Large intestine (tissue), 12 donors: ENCODE measurements at places on chromosomes 1 and 21. TPM values are rescaled to one million over a fixed set of nuclear protein-coding genes. Genes with fewer than 3 reads are reported as not detected.

DNA sequence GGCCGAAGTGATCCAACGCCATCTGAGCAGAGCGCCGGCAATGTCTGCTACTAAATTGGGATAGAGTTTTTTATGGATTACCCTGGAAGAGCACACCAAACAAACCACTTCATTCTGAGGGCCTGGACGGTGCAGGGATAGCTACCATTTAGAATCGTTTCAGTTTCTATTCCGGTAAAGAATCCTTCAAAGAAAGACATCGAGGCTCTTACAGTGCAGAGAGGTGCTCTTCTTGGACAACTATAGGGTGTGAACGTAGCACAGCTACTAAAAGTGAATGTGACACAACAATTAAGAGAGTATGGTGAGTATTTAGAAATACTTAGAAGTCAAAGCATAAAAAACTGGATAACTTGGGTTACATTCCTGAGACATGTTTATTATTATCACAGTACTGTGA is 16.1 kb downstream of the HIVEP3 start:
- DNase-seq: no peak

- DNase-seq: no peak
Measured at GRCh38 chr1:235971020-235971419, 93.9 kb downstream of the NID1 start.

DNA sequence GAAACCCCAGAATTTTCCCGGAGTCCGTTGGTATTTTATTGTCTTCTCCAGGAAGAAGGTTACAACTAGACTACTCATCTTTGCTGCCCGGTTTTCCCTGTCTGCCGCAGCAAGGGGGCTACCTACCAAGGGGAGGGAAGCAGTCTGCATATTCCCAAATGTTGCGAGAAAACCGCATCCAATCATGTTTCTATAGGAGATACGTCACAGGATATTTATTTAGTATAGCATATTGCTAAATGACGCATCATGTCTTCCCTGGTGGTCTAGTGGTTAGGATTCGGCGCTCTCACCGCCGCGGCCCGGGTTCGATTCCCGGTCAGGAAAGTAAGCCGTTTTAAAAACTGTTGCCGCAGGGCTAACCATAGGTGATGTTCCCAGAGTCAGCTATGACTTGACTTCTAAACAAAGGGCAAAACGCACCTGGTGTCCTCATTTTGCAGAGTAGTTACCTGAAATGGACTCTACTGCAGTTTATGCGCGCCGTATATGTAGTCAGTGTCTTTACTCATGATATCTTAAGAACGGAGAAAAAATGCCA is 15.2 kb upstream of the ZNF692 start:
- peak; percentile 84 for DNase-seq

- DNase-seq: no peak
Measured at GRCh38 chr1:57198912-57199311, 224.9 kb downstream of the DAB1 start.

- no peak for DNase-seq
Measured at GRCh38 chr1:230108580-230108979, 41.5 kb downstream of the GALNT2 start.

- DNase-seq: no peak
Measured at GRCh38 chr1:70355920-70356319, 1.4 kb upstream of the ANKRD13C start.

- no peak for DNase-seq
Measured at GRCh38 chr1:64516301-64516700, 46.4 kb downstream of the CACHD1 start.

GRCh38 chr1:72827278-72827677 is 544.9 kb upstream of the NEGR1 start:
- no peak for DNase-seq

DNA sequence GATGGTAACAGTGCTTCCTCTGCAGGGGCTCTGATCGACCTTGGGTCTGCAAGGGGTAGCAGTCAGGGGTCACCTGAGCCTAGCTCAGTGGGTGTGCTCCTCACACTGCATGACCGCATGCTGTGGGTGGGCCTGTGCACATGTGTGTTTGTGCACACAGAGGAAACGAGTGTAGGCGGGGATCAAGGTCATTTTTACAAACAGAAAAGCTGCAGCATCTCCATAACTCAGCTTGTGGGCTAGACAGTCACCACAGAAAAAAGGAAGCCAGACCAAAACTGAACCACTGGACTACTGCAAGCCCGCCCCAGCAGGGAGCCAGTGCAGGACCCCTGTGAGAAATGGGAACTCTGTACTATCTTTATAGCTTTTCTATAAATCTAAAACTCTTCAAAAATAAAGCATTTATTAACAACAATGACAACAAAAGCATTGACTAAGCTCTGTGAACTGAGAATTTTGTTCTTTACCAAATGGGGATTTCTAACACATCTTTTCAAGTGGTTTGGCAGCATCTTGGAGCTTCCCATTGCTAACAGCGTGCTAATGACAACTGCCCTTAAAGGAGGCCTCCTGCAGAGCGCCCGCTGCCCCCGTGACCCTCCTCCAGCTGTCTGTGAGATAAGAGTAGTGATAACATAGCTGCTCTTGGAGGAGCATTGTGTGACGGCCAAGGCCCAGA is 19.9 kb upstream of the NEK2 start:
- no peak for DNase-seq

DNA sequence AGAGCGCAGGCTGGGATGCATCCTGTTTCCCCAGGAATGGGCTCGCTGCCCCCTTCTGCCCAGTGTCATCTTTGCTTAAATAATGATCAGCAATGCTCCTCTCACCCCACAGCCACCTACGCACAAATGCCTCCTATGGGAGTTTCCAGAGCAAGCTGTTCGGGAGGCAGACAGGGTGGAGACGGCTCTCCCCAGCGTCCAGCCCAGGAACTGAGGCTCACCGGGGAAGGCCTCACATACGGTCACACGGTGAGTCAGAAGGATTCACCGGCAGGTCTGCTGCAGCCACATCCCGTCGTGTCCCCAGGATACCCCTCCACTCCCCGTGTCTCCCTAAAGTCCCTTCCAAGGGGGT is 40.3 kb upstream of the RUNX3 start:
- DNase-seq: peak; percentile 18

GRCh38 chr1:204454476-204454875 is 40.1 kb downstream of the PIK3C2B start:
- DNase-seq: no peak

DNA sequence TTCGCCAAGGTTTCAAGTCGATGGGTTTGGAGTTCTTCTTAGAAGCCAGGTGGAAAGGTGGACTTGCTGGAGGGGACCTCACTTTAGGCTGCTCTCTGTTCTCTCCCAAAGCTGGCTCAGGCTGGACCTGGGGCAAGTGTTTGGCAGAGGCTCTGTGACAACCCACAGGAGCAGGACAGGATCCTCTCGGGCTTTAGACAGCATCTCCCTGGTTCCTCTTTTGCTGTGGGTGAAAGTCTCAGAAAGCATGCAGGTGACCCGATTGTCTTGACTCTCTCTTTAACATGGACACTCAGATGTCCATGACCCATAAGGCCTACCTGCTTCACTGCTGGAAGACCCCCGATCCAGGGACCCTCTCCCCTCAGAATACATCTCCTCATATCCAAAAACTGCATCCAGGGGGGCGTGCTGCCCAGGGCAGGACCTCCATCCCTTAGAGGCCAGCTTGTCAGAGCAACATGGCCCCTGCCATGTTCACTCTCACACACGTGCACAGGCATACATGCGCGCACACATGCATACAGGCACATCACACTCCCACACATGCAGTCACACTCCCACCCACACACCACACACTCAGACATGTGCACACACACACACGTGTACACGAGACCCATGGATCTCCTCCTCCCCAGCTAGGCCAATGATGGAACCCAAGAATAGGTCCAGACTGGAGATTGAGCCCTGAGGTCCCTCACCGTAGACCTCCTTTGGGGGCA is 21.3 kb downstream of the MRPL37 start:
- no peak for DNase-seq

- no peak for DNase-seq
Measured at GRCh38 chr1:29502225-29502910, 266.0 kb downstream of the PTPRU start.

- no peak for DNase-seq
Measured at GRCh38 chr1:186500804-186501203, 39.9 kb upstream of the PDC start.

DNA sequence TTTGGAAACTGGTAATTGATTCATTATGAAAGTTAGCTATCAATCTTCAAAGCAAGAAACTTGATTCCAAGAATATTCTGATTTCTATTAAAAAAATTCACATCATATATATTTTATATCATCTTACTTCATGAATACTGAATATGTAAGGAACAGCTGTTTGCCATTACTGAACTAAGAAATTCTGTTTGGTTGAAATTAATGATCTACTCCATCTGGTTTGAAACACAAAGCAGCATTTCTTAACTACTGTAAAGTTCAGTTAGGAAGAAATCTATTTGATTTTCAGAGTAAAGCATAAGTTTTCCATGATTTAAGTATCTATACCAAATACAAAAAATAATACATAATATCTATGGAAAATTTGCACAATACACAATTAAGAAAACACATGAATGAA is 66.0 kb upstream of the SCYL3 start:
- DNase-seq: no peak

DNA sequence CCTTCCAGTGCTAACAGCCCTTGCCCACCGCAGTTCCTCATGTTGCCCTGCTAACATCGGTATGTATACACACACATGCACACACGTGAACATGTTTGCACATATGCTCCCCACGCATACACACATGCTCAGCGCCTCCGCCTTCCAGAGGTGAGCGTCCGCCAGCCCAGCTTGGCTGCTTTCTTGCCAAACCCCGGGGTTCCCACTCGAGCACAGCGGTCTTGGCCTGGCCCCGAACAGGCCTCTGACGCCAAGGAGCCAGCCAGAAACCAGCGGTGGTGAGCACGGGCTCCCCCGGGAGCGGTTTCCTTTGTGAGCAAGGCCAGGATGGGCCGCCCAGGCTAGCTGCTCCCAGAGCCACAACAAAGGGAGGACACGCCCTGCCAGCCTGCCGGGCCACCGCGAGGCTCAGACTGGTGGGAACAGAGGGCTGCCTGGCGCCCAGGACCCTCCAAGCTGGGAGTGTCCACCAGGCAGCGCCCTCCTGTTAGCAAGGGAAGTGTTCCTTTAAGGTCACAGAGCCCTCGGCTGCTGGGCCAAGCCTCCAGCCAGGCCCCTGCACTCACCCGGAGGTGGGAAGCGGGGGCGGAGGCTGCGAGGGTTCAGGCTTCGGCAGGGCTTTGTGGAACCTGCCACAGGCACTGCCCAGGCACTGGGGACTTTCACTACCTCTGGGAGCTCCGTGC is 65.4 kb downstream of the ALPL start:
- DNase-seq: peak; percentile 13

DNA sequence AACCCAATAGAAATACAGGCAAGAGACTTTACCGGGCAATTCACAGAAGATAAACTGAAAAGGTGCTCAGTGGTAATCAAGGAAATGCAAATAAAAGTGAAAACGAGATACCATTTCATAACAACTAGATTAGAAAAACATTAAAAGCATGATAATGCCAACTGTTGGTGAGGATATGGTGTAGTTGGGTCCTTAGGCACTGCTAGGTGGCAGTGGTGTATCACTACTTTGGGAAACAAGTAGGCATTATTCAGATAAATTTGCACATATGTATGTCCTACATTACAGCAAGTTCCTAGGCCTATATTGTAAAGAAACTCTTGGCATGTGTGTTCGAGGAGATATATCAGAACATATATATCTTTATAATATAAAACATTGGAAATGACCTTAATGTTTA is 31.0 kb downstream of the AZIN2 start:
- DNase-seq: no peak

GRCh38 chr1:31715087-31715872 is 11.5 kb upstream of the COL16A1 start:
- DNase-seq: peak; percentile 97

DNA sequence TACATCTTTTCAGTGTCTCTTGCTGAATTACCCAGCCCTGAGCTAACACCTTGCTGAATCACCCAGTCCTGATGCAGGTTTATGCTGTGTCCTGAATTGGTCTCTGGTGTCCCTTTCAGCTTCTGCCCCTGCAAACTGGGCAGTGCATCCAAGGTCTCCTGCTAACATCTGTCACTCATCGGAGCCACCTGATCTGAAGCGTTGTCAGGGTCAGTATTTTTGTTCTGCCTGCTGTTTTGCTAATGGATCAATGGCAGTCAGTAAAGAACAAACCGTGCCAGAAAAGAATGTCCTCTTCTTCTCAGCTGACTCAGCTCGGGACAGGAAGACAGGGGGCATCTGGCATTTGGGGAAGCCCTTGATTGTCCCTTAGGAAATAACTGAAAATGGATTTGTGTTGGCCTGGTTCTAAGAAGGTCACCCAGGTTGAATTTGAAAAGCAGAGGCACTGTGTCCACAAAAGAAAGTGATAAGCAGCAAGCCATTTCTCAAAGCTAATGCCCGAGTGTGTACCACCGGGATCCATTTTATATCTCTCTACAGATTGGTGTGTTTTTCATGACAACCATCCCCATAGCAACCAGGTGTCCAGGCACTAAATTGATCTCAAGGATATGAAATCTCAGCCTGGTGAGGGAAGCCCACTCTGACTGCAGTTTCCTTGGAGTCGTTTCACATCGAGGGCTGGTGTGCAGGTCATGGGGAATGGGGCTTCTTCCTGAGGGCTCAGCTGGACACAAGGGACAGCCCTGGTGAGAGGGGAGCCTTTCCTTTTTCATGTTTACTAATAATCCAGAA is 109.7 kb upstream of the IRF2BP2 start:
- peak; percentile 30 for DNase-seq

- peak; percentile 20 for DNase-seq
Measured at GRCh38 chr1:14598007-14598497, 433 bp upstream of the KAZN start.

- DNase-seq: no peak
Measured at GRCh38 chr1:63352736-63353135, 14.7 kb upstream of the ALG6 start.

GRCh38 chr1:203207751-203208150 is 21.2 kb upstream of the CHI3L1 start:
- DNase-seq: no peak

DNA sequence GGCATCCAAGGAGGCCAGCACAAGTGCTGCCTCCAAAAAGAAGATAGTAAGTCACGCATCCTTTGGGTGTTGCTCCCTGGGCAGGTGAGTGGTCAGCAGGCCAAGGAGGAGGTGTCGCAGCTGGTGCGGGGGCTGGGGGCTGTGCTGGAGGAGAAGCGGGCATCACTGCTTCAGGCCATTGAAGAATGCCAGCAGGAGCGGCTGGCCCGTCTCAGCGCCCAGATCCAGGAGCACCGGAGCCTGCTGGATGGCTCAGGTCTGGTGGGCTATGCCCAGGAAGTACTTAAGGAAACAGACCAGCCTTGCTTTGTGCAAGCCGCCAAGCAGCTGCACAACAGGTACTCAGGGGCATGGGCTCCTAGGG is 4.3 kb downstream of the TRIM46 start:
- no peak for DNase-seq

Gene CHRNB2
- 1.7 TPM for polyA plus RNA-seq

Gene NECTIN4
- polyA plus RNA-seq: 0.42 TPM

Gene PDZK1
- 62.3 TPM for polyA plus RNA-seq

Gene PCP4
- polyA plus RNA-seq: 20.5 TPM

Gene CR1L
- polyA plus RNA-seq: 0.45 TPM

Gene UCHL5
- 32.7 TPM for polyA plus RNA-seq

Gene KRTAP19-3
- polyA plus RNA-seq: not detected

Gene USH2A
- polyA plus RNA-seq: 0.06 TPM

Gene AGT
- polyA plus RNA-seq: 191 TPM

Gene SPRR4
- not detected for polyA plus RNA-seq
